ENCODE measurements at places on chromosomes 2 and 18.

GRCh38 chr18:47418746-47419145, 167.3 kb upstream of the SKOR2 start:
- DNase-seq: peak; percentile 56

- peak; percentile 28 for DNase-seq
These were observed 12.4 kb downstream of the DYM start for GRCh38 chr18:49447810-49448745.

DNA sequence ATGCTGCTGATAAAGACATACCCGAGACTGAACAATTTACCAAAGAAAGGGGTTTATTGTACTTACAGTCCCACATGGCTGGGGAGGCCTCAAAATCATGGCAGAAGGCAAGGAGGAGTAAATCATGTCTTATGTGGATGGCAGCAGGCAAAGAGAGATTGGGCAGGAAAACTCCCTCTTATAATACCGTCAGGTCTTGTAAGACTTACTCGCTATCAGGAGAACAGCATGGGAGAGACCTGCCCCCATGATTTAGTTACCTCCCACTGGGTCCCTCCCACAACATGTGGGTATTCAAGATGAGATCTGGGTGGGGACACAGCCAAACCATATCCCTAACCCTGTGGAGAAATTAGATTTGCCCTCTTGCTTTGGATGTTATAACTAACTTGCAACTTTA, 1068.0 kb upstream of the ZEB2 start:
- no peak for DNase-seq

DNA sequence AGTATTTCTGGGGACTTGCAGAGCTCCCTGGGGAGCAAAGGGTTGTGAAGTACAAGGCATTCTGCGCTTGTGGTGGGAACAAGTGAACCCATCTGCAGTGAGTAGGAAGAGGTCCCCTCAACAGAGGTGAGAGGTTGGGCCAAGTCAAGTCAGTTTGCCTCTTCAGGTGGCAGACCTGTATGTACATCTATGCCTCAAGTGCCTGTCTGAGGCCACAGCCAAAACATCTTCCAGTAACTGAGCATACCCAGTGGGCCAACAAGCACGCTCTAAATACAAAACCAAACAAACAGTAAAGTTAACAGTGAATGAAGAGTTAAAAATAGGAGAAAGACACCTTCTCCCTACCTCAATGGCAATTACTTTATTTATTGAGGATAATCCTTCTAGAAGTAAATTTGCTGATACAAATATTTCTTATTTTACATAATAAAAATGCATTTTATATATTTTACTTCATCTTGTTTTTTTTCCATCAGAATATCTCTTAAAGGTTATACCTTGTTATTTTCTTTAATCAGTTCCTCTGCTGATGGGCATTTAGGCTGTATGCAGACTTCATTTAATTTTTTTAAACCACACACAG, 2.5 kb downstream of the GYPC start:
- DNase-seq: no peak

GRCh38 chr18:14097761-14098160, 34.5 kb downstream of the ZNF519 start:
- no peak for DNase-seq

DNA sequence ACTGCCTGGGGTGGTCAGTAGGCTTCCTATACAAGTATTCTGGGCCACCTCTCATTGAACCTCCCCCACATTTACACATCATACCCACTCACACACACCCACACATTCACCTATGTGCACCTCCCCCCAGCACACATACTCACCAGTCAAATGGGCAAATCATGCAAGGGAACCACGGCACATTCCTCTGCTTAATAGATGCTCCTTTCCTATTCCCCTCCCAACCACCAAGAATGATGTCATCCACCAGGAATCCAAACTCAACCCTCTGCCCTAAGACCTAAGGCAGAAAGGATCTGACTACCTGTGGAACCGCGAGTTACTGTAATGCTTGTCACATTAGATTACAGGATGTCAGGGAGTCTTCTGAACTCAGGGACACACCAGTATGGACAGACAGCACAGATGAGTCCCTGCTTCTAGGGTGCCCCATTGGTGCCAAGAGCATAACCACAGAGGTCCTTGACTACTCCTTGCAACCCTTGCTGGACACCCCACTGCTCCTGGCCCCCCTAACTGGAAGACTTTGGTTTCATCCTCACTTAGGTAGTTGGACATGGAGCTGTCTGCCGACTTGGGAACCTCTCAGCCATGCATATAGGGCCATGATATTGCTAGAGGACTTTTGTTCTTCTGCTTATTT, 21.5 kb upstream of the CAB39 start:
- DNase-seq: no peak

DNA sequence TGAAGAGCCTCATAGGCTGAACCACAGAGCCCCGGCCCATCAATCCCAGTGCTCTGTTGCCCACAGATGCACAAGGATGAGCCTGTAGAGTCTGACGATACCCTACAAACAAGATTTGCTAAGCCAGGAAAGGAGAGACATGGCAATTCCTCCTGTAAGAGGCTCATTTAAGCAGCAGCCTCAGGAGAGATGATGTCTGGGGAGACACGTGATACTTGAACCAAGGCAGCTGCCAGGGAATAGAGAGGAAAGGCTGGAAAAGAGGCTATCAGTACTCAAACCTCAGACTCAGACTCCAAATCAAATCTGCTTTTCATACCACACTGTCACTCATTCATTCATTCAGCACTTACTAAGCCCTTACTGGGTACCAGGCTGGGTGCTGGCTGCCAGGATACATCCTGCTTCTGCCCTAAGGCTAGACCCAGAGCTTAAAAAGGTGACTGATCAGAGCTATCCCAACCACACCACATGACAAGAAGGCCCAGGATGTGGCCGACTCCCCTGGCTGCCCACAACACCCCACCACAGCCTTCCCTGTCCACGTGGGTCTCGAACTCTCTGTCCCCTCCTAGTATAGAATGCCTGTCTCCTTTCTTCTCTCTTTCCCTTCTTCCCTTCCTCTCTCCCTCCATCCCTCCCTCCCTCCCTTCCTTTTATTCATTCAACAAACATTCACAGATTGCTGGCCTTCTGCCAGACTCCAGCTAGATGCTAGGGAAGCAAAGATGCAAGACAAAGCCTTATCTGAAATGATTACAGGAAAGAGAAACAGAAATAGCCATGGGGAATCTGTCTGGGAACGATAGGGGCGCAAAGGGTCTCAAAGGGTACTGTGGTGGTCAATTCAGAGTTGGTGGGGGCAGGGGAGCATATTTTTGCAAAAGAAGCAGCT, 23.4 kb upstream of the KCNK3 start:
- no peak for DNase-seq

DNA sequence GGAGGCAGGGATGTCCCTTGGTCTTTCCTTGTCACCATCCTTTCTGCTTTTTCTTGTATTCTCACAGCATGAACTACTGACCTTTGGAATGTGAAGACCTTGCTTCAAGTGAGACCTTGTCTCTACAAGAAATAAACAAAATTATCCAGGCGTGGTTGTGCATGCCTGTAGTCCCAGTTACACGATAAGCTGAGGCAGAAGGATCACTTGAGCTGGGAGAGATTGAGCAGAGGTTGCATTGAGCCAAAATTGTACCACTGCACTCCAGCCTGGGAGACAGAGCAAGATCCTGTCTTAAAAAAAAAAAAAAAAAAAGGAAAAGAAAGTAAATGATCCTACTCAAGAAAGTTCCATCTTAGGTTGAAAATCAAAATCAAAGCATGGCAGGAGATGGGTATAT, 173.7 kb downstream of the IRS1 start:
- no peak for DNase-seq

DNA sequence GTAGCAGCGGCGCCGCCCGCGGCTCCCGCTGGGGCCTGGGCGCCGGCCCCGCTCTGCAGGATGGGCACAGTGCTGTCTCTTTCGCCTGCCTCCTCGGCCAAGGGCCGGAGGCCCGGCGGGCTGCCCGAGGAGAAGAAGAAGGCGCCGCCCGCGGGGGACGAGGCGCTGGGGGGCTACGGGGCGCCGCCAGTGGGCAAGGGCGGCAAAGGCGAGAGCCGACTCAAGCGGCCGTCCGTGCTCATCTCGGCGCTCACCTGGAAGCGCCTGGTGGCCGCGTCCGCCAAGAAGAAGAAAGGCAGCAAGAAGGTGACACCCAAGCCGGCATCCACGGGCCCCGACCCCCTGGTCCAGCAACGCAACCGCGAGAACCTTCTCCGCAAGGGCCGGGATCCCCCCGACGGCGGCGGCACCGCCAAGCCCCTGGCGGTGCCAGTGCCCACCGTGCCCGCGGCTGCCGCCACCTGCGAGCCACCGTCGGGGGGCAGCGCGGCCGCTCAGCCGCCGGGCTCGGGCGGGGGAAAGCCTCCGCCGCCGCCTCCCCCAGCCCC, 369 bp downstream of the CDK5R2 start:
- no peak for DNase-seq

DNA sequence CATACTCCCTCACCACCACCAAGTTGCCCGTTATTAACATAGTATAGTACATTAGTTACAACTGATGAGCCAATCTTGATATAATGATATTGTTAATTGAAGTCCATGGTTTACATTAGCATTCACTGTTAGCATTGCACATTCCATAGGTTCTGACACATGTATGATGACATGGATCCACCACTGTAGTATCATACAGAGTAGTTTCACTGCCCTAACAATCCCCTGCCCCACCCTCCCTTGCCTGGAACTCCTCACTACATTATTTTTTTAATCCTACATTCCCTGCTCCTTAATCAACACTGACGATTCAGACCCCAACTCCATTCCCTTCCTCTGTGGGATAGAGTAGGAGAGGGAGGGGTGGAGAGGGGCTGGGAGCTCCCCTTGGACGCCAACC, 20.2 kb upstream of the ST3GAL5 start:
- no peak for DNase-seq

GRCh38 chr2:240796543-240797499, 23.2 kb downstream of the KIF1A start:
- DNase-seq: no peak

GRCh38 chr2:79191081-79191480, 31.5 kb upstream of the REG3A start:
- no peak for DNase-seq

DNA sequence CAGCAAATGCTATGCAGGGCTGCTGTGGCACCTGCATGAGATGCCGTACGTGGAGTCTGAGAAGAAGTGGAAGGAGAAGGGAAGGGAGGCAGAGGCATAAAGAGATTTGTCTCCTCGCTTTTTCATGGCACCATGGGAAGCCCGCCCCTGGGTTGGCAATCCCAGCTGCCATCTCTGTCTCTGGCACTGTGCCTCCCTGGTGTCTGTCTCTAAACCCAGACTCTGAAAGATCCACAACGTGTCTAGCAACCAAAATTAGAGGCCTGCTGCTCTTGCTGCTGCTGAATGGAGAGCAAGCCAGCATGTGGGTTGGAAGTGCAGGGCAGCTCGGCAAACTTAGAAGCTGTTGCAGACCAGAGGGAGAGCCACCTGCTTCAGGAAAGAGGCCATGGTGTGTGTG, 53.1 kb downstream of the INO80C start:
- DNase-seq: no peak

GRCh38 chr18:25650201-25650941, 298.4 kb upstream of the ZNF521 start:
- DNase-seq: no peak

DNA sequence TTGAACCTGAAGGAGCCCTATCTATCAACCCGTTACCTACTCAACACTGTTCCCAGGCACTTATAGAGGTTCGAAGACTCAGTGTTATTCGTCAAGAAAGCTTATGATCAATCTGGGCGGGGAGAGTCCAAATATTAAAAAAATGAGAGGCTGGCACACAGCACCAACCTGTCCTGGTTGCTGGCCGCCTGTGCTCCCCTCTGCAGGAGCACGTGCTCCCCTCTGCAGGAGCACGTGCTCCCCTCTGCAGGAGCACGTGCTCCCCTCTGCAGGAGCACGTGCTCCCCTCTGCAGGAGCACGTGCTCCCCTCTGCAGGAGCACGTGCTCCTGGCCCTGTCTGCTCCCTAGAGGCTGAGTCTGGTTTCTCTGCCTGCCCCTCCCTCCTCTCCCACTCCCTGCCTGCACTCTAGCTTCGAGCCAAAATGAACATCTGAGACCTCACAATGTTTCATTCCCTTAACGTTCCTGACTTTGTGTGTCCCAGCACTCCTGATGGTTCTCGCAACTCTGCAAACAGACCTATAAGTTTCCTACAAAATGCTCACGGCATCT, 614.0 kb upstream of the ID2 start:
- DNase-seq: no peak

- DNase-seq: no peak
These were observed 60.7 kb downstream of the DGKD start for GRCh38 chr2:233414777-233415570.

DNA sequence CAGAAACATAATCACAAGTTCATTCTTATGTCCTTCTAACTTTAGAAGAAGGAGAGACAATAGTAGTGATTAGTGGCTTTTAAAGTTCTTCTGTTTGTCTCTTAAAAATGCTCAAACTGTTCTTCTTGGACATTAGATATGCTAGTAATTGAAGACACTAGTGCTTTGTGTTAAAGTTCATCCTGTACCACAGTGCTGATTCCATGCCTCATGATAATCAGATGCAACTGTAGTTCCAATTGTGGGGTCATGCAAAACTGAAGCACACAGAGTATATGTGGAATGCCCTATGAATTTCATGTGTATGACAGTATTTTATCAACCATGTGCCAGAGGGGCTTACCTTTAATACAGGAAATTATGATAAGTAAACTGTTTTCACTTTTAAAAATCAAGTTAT, 11.4 kb upstream of the KCNJ13 start:
- no peak for DNase-seq

GRCh38 chr2:46490521-46491141, 11.3 kb downstream of the TMEM247 start:
- peak; percentile 58 for DNase-seq

DNA sequence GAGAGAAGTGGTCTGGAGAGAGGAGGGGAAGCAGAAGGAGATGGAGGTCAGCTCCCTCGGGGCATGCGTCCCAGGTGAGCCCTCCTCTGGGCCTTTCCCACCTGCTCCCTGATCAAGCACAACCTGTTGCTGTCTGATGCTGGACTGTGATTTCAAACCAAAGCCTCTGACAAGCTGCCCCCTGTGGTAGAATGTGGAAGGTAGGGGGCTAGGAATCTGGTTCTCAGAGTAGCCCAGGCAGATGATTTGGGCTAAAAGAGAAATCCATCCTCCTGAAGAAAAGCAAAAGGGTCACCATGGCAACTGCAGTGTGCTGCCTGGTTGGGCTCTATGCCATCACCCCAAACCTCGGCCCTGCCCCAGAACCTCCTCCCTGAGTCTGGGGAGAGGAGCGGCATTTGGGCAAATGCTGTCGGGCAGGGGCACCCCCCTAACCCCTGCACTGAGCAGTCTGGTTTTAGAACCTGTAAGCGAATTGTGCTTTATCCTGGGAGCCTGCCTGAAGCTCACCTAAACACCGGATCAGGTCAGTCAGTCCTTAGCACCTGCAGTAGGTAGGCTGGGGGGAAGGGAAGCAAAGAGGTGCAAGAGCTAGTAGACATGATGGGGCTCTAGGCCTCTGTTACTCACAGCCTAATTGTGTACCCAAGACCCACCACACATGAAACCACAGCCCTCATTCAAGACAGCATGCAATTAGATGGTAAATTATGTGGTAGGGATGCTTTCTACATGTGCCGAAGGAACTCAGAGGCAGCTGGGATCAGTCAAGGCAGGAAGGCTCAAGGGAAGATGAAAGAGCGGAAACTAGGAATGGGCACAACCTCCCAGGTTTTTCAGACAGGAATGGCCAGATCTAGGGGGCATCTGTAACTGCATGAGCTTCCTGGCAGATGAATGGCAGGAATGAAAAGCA, 83.5 kb downstream of the DNMT3A start:
- DNase-seq: no peak

- DNase-seq: peak; percentile 87
These were observed 7.8 kb upstream of the TRABD2A start for GRCh38 chr2:84888401-84889276.

GRCh38 chr18:57437766-57438671, 2.8 kb downstream of the ONECUT2 start:
- peak; percentile 76 for DNase-seq

Data from suppressor macrophage treated with lipopolysaccharide for 4 hours (primary cell).